ENCODE measurements at places on chromosomes 6 and 20. TPM values are rescaled to one million over a fixed set of nuclear protein-coding genes. Genes with fewer than 3 reads are reported as not detected.

- no peak for DNase-seq
These were observed 14.1 kb upstream of the PFDN4 start for GRCh38 chr20:54193817-54194216.

Gene RXRB
- total RNA-seq = 16.8 TPM

DNA sequence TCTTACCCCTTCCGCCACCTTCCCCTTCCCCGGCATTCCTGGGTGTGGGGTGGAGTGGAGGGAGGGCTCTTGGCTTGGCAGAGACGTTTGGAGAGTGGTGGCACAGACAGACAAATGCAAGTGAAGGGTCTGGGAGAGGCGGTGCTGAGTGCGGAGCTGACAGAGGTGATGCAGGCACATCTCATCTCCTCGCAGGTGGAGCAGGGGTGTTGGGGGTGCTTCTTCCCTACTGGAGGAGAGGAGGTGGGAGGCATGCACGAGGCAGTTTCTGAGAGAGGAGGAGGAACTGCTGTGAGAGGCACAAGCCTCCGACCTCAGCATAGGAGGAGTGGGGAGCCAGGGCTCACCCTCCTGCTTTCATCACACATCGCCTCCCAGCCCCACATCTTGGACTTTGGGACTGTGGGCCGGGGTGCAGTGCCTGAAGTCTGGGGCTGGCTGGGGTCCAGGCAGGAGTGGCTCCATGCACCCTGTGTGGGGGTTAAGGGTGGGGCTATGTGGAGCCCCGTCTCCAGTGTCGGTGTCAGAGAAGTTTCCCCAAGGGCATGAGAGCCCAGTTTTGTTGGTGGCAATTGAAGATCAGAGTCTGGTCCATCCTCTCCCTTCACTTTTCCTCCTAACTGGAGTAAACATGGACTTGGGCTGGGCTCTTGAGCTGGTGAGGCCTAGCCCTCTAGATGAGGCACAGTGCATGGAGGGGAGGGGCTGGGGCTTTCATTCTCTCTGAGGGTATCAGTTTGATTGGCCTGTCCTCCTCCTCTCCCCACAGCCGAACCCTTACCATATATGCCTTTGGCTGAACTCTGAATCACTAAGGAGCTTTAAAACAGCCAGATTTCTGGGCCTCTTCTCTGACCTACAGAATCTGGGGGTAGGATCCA lies 20.2 kb upstream of the SLC22A7 start:
- DNase-seq = no peak

Gene HTR1E
- total RNA-seq = 0.15 TPM

Gene FITM2
- 4.5 TPM for total RNA-seq

- DNase-seq = no peak
These were observed 211.1 kb downstream of the GMDS start for GRCh38 chr6:2034256-2034655.

- DNase-seq = no peak
These were observed 155.0 kb upstream of the HTR1E start for GRCh38 chr6:86782328-86782727.

DNA sequence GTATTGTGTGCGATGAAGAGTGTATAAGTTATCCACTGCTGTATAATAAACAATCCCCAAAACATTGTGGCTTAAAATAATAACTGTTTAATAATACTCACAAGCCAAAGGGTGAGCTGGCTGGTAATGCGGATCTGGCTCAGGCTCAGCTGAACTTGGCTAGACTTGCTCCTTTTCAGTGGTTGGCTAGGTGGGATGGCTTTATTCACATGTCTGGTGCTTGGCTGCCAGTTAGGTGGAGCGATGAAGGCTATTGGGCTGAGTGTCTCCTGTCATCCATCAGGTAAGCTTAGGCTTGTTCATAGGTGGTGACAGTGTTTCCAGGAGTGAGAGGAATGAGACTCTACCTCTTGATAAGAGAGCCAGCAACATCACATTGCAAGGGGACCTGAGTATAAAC lies 135.0 kb upstream of the ASCC3 start:
- DNase-seq = no peak

DNA sequence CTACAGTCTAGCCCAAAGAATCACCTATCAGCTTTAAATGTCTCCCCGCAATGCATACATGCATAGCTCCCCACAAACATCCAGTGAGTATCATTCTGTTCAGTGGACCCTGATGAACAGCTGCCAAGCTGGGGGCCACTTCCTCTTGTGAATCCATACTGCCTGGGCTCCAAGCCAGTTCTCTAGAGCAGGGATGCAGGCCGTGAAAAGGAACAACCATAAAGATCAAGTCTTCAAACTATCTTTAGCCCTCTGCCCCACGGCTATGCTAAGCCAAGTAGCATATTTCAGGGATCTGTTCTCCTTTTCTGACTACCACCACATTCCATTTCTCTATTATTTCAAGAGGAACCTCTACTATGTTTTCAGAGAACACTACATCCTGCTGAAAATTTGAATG lies 191.7 kb upstream of the BTBD3 start:
- no peak for DNase-seq

DNA sequence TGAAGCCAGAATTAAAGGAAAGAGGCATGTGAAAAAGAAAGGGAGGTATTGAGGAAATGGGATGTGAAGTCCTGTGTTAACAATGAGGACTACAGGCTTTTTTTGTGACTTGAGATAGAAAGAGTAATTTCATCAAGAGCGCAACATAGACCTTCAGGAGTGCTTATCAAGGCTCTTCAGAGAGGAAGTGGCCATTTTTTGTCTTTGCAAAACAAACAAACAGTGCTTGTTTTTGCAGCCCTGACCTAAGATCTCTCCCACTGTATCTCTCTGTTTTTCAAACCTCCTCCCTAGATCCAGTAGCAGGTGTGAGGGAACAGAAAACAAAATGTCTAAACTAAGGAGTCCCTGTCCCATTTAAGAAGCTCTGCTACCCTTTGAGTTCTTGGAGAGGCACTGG lies 710.3 kb upstream of the MARCKS start:
- DNase-seq = no peak

Gene IL17F
- total RNA-seq = not detected

Gene ARG1
- total RNA-seq = not detected

Gene PGC
- not detected for total RNA-seq

GRCh38 chr6:139017227-139017626 lies 11.3 kb upstream of the ABRACL start:
- DNase-seq = peak; percentile 88

GRCh38 chr20:50244352-50245149 lies 53.9 kb downstream of the CEBPB start:
- DNase-seq = no peak

GRCh38 chr6:114580882-114581281 lies 238.1 kb upstream of the HS3ST5 start:
- DNase-seq = no peak

DNA sequence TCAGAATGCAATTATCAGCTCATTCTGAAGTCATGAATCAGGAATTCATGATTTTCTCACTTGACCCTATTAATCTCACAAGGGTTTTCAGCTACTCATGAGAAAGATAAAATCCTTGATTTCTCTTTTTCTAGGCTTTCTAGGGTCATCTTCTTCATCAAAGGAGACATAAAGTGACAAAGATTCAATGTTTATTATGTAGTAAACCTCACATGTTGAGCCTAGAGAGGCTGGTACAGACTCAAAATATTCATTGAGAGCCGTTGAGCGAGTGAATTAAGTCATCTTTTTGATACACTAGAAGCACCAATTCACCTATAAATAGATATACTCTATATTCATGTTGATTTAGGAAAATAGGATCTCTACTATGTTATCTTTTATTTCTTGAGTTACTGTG lies 104.8 kb upstream of the TRAF3IP2 start:
- no peak for DNase-seq

Gene CTCFL
- not detected for total RNA-seq

Gene DNAH8
- under 0.01 TPM for total RNA-seq

Gene LRRC73
- 0.35 TPM for total RNA-seq

- peak; percentile 66 for DNase-seq
These were observed 20.4 kb downstream of the WFDC3 start for GRCh38 chr20:45771182-45771759.

DNA sequence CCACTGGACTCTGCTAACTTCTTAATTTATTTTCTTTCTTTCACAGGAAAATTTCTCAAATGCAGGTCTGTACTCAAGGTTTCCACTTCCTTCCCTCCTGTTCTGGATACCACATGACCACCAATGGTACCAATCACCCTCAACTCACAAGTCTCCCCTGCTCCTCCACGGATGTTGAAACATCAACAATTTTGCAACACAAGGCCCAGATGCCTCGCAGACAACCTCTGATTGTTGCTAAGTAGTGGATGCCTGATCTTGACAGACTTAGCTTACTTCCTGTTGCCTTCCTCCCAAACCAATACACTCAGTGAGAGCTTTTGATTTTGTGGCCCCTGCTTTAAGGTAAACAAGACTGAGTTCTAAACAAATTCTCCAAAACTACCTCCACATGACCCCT lies 146.6 kb downstream of the FRK start:
- DNase-seq = no peak

DNA sequence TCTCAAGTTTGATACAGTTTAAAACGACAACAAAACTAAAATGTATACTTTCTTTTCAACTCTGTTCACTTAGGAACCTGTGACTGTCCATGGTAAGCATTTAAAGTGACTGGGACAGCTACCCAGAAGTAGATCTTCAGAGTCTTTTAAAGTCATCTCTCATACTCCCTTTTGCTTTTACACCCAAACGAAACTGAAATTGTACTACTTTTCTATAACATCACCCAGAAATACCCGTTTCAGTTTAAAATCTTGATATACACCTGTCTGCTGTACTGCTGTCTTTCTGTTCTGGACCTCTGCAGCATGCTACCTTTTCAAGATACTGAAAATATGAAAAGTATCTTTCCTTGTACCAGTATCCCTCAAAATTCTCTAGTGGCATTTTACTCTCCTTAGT lies 170.4 kb upstream of the THEMIS start:
- no peak for DNase-seq
